ENCODE measurements at places on chromosomes 12 and 14. TPM values are rescaled to one million over a fixed set of nuclear protein-coding genes. Genes with fewer than 3 reads are reported as not detected.

The KCNA5 gene
- polyA plus RNA-seq, result 2.9 TPM

GRCh38 chr14:58787592-58787991 lies 149.8 kb downstream of the DACT1 start:
- no peak overlapping the region for H3K27ac ChIP-seq
- no peaks in the 10 kb centered on the region for H3K36me3 ChIP-seq
- DNase-seq, result no peak
- H3K4me1 ChIP-seq, result no peaks in the 10 kb centered on the region
- no peaks in the 10 kb centered on the region for H3K27me3 ChIP-seq
- H3K4me3 ChIP-seq, result no peak overlapping the region

- no peaks in the 10 kb centered on the region for H3K27me3 ChIP-seq
- no peak for DNase-seq
- no peak overlapping the region for H3K27ac ChIP-seq
- no peaks in the 10 kb centered on the region for H3K36me3 ChIP-seq
Measured at GRCh38 chr14:49966304-49966809, 73.5 kb downstream of the ARF6 start.

The GLIPR1L1 gene
- polyA plus RNA-seq, result 0.05 TPM

- peak overlapping the region; percentile 95 for H3K4me3 ChIP-seq
- DNase-seq, result no peak
- peaks cover 16% of the 10 kb centered on the region for H3K4me1 ChIP-seq
Measured at GRCh38 chr12:68745376-68745903, 536 bp upstream of the SLC35E3 start.

The RPL10L gene
- polyA plus RNA-seq, result not detected

GRCh38 chr12:108515916-108516315 lies 839 bp downstream of the FICD start:
- H3K36me3 ChIP-seq, result peaks cover 36% of the 10 kb centered on the region
- H3K4me1 ChIP-seq, result peaks cover 10% of the 10 kb centered on the region
- peak overlapping the region; percentile 62 for H3K4me3 ChIP-seq
- no peak for DNase-seq
- no peak overlapping the region for H3K27ac ChIP-seq

GRCh38 chr14:75044322-75044721 lies 6.9 kb downstream of the MLH3 start:
- no peaks in the 10 kb centered on the region for H3K27me3 ChIP-seq
- peaks cover 4% of the 10 kb centered on the region for H3K36me3 ChIP-seq
- H3K27ac ChIP-seq, result no peak overlapping the region

GRCh38 chr12:128794661-128795529 lies 28.9 kb downstream of the SLC15A4 start:
- H3K4me3 ChIP-seq, result no peak overlapping the region
- H3K27me3 ChIP-seq, result no peaks in the 10 kb centered on the region
- peak; percentile 24 for DNase-seq
- H3K27ac ChIP-seq, result peak overlapping the region; percentile 51
- peaks cover 62% of the 10 kb centered on the region for H3K36me3 ChIP-seq
- peaks cover 8% of the 10 kb centered on the region for H3K4me1 ChIP-seq

The TAS2R42 gene
- 0.05 TPM for polyA plus RNA-seq

GRCh38 chr12:114186241-114187002 lies 219.5 kb downstream of the TBX5 start:
- no peak overlapping the region for H3K4me3 ChIP-seq
- H3K27ac ChIP-seq, result no peak overlapping the region
- no peak for DNase-seq
- no peaks in the 10 kb centered on the region for H3K36me3 ChIP-seq

The APOLD1 gene
- 13.9 TPM for polyA plus RNA-seq

DNA sequence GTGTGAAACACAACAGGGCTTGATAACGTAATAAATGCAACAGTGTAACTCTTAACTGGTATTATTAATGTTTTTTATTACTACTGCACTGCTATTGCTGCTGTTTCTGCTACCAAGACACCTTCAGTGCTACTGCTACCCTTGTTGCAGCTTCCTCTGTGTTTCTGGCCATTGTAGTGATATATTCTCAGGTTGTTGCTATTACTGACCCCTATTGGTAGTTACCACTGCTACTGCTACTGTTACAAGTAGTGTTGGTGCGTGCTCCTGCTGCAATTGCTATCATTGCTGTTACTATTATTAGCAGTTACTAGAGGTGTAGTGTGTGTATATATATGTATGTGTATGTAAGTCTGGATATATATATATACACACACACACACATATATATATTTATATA lies 87.2 kb upstream of the PTPRB start:
- no peak overlapping the region for H3K27ac ChIP-seq
- H3K4me3 ChIP-seq, result no peak overlapping the region
- no peaks in the 10 kb centered on the region for H3K27me3 ChIP-seq
